ENCODE measurements at places on chromosomes 16 and 17.

- no peak for DNase-seq
Observed at GRCh38 chr17:45034599-45034998, 16.8 kb downstream of the DCAKD start.

DNA sequence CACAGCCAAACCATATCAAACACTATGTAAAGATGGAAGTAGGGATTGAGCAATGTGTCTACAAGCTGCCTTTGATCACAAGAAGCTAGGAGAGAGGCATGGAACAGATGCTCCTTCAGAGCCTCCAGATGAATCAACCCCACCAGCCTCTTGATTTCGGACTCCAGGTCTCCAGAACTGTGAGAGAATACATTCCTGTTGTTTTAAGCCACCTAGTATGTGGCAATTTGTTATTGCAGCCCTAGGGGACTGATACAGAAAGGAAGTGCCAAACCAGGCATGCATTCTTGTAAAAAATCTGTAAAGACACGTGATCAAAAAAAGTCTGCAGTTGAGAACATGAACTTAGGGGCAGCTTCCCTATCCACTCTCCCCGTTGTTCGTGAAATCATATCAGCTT lies 91.1 kb downstream of the C17orf67 start:
- no peak for DNase-seq

GRCh38 chr17:183021-183420 lies 1.6 kb upstream of the DOC2B start:
- DNase-seq = no peak

DNA sequence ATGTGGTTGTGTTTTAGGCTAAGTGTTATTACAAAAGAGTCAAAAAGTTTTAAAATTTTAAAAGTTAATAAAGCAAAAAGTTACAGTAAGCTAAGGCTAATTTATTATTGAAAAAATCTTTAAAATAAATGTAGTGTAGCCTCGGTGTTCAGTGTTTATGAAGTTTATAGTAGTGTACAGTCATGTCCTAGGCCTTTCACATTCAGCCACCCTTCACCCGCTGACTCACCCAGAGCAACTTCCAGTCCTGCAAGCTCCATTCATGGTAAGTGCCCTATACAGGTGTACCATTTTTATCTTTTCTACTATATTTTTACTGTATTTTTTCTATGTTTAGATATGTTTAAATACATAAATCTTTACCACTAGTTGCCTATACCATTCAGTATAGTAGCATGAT lies 98.5 kb upstream of the RPRML start:
- no peak for DNase-seq

GRCh38 chr16:30028438-30029076 lies 2.5 kb downstream of the TLCD3B start:
- no peak for DNase-seq

DNA sequence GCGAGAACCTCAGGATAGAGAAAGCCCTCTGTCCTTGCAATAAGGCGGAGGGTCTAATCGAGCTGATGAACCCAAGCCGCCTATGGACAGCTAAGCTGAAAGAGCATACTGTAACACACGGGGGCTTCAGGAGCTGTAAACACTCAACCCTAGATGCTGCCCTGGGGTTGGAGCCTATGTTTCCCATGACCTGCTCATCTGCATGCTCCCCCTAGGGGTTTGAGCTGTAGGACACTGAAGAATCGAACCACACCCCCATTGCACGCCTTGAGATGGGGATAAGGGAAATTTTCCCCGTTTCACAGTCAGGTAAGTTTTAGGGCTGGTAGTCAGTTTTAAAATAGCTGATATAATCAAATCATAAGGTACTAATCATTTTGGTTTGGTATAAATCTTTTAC lies 675.6 kb upstream of the CDH8 start:
- no peak for DNase-seq

GRCh38 chr17:14245002-14245401 lies 8.3 kb upstream of the CDRT15 start:
- DNase-seq = no peak

DNA sequence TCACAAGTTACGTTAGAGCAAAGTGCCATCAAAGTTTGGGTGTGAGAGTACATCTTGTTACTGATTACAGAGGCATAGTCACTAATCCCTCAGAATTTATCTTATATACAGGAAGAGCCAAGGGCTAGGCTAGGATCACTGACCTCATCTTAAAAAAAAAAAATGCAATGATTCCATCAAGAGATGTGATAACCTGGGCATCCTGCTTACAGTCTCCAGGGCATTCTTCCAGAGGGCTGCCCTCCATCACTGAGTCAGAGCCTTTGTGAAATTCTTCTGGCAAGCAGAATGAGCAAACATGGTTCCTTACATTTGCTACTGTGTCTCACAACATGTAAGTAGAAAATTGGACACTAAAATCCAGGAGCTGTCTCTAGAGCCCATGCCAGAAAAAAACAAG lies 410.6 kb downstream of the ZFHX3 start:
- peak; percentile 18 for DNase-seq

- peak; percentile 5 for DNase-seq
Observed at GRCh38 chr16:49017501-49017900, 264.1 kb downstream of the CBLN1 start.

GRCh38 chr16:66144641-66145040 lies 221.8 kb upstream of the CDH5 start:
- DNase-seq = no peak

GRCh38 chr17:43779145-43780125 lies 658 bp upstream of the DUSP3 start:
- no peak for DNase-seq

DNA sequence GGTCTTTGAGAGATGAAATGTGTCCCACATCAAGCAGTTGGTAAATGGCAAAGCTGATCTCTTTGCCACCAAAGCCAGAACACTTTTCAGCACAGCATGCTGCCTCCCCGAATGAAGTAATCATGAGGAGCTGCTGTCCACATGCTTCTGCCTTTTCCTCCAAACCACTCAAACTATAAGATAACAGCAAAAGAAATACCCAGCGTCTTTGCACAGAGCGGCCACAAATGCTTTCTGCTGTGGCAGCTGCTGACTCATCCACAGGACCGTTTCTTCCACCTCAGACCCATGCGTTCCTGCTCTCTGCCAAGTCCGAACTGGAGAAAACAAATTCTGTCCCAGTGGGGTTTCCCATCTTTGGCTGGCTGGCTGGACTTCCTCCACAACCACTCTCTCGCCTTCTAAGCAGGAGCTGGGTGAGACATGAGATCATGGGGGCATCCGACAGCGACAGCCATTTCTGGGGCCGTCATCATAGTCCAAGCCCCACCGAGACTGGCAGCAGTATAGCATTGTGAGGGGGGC lies 27.1 kb downstream of the TBC1D3B start:
- no peak for DNase-seq

DNA sequence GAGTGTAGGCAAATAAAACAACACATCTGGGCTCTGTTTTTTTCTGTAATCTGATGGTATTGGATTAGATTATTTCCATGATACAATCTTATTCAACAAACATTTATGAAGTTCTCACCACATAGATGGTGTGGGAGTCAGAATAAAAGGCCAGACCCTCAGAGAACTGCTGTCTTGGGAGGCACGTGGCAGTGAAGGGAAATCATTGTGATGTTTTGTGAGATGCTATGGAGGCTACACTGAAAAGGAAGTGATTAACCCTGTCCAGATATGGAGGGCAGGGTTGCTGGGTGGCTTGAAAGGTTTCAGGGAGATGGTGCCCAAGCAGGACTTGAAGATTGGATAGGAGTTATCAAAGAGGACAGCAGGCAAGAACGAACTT lies 35.6 kb downstream of the DHRS7B start:
- no peak for DNase-seq

DNA sequence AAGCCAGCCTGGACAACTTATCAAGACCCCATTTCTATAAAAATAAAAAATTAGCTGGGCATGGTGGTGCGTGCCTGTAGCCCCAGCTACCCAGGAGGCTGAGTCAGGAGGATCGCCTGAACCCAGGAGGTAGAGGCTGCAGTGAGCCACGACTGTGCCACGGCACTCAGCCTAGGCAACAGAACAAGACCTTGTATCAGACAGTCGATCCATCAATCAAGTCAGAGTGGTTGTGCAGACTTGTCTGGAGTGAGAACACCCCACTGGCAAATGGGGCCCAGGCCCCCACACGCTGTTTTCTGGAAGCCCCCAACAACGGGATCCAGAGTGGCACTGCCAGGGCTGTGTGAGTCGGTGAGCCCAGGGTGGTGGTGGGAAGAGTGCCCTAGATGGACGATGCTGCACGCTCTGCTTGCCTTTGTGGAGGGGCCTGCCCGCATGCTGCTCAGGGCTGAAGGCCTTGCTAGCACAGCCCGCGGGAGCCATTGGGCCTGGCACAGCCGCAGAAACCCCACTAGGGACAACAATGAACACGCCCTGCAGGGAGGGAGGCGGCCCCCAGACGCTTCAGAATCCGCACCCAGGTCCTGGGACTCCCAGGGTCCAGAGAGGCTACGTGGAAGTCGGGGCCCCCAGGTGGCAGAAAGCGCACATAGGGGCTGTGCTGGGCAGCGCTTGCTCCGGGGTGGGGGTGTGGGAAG lies 80.1 kb upstream of the GNG13 start:
- no peak for DNase-seq

DNA sequence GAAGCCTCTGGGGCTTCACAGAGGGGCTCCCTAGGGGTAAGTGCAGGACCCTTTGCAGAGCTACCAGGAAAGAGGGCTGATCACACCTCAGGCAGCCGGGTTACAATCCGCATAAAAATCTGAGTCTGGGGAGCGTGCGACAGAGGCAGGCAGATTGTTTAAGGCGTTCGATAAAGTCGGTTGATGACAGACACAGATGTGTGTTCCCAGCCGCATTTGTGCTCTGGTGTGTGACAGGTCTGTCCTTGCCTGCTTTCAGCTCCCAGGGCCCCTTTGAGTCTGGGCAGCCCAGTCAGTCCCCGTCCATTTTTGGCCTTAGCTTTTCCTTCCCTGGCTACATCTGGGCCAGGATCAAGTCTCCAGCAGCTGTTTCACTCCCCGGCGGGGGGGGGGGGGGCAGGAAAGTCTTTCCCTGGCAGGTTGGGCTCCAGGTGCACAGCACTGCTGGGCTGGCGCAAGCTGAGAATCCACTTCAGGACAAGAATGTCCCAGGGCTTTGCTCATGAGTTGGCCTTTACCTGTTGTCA lies 1.3 kb upstream of the ZACN start:
- DNase-seq = no peak

DNA sequence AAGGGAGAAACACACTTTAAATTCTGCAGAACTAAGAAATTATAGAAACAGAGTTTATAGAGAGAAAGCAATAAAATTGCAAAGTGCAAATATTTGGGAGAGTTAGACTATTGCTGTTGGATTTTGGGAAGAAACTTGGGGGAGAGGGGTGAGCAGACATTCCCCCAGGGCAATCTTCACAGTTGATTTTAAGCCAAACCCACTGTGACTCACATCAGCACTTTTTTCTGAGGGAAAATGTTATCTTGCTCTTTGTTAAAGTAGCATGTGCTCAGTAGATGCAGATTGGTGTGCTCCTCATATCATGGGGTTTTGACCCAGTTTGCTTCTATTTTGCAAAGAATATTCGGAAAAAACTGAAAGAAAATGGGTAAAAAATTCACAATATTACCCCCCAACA lies 367.6 kb downstream of the CDH11 start:
- DNase-seq = no peak

GRCh38 chr16:81902025-81902424 lies 109.2 kb downstream of the SDR42E1 start:
- no peak for DNase-seq

DNA sequence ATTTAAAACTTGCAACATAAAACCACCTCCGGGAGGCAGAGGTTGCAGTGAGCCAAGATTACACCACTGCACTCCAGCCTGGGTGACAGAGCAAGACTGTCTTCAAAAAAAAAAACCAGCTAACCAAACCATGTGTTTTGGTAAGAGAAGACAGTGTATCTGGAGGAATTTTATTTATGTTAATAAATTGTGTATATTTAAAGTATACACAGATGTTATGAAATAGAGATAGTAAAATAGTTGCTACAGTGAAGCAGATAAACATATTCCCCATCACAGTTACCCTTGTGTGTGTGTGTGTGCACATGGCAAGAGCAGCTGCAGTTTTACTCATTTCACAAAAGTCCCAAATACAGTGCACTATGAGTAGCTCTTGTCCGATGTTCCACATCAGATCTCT lies 54.8 kb upstream of the CRISPLD2 start:
- DNase-seq = no peak

GRCh38 chr16:57801098-57801808 lies 1.0 kb downstream of the KIFC3 start:
- no peak for DNase-seq

DNA sequence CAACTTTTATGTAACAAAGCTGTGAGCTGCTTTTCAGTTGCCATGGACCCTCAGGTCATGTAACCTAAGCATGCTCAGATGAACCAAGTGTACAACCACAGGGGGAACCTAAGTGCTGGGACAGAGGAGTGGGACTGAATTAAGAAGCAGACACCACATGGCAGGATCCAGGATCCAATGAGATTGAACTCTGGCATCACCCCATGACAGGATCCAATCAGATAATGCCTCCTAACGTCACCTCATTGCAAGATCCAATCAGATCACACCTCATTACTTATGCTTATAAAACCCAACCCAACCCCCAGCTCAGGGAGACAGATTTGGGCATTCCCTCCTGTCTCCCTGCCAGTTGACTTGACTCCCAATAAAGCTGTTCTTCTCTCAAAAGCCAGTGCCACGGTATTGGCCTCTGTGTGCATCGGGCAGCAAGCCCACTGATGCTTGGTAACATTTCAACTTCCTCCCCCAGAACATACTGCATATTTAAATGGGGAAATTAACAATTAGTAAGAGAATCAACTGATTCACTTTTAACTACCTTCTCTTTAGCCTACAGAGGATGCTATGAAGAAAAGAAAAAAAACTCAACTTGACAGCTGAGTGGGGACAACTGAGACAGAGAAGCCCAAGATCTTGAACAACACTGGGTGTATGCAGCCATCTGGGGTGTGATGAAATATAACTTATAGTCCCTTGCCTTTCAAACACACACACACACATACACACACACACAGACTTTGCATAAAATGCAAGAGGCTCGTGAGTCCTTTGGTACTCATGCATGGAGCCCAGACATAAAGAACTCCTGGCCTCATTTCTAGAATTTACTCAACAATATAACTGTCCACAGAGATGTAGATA lies 148.4 kb downstream of the SLC39A11 start:
- no peak for DNase-seq

DNA sequence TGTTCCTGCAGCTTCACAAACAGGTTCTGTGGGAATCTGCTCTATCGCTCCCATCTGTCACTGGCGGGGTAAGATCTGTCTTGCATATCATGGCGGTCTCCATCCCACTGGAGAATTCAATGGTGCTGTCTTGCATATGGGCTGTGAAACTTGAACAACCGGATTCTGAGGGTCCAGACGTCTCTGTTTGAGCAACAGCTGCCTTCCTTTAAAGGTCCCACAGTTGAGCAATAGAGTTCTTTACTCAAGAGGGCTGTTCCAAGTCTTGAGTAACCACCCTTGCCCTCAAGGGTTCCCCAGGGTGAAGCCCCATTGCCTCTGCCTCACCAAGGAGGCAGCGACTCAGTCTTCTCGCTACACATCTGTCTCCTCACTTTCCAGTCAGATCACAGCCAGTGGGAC lies 50.8 kb downstream of the ZFHX3 start:
- DNase-seq = no peak

DNA sequence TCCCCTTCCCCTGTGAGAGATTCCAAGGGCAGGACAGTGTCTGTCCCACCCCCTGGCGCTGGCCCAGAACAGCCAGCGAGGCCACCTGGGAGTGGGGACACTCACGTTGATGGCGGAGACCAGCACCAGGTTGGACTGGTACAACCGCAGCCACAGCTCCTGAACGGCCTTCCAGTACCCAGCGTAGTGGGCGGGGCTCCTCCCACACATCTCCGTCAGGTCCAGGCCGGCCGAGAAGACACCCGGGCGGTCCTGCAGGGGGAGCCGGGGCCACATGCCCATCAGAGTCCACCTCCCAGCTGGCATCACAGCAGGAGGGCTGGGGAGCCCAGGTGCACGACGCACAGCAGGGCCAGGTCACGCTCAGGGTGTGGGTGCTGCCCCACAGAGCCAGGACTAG lies 7.1 kb downstream of the ECI1 start:
- no peak for DNase-seq

Measured in fibroblast of skin of left biceps (primary cell).